ENCODE measurements at places on chromosomes 12 and 14.

DNA sequence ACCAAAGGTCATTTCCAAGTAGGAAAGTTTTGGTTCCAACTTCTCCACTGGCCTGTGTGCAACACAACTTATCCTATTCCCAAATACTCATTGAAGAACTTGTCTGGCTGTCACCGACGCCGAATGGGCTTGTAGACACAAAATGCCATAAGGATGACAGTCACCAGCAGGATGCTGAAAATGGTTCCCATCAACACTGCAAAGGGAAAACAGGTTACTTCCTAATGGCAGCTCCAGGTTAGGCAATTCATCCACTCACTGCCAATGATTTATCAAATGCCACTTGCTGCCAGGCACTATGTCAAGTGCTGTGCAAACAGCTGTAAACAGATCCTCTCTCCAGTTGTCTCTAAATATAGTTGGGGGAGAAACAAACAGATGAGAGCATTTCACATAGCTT lies 6.1 kb downstream of the C12orf76 start:
- no peak for DNase-seq

DNA sequence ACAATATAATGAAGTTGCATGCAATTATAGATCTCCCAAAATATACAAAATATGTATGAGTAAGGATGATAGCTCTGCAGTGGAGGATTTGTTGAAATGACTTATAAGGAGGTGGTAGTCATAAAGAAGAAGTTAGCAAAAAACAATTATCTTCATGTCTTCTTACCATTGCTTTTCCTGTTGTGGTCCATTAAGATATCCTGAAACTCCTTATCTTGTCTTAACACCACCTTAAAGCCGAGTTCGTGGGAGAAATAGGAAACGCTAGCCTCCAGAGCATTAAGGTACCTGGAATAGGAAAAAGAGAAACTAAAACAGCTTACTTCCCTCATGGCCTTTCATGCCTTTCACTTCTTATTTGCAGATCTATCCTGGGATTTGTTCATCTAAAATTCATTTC lies 15.2 kb downstream of the GUCY2C start:
- DNase-seq: no peak

- DNase-seq: no peak
Measured at GRCh38 chr12:104223712-104224111, 8.1 kb downstream of the TXNRD1 start.

DNA sequence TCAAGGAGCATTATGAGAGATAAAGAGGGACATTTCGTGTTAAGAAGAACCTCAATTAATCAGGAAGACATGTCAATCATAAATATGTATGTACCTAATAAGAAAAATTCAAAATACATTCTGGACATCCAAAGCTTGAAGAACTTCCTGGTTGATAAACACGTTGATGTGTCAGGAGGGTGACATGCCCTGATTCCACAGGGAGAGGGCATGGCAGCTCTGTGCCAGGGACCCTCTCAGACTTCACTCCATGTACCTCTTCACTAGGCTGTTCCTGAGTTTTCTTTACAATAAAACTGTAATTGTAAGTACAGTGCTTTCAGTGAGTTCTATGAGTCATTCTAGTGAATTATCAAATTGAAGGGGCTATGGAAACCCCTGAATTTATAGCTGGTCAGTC lies 163.5 kb downstream of the CFAP54 start:
- no peak for DNase-seq

DNA sequence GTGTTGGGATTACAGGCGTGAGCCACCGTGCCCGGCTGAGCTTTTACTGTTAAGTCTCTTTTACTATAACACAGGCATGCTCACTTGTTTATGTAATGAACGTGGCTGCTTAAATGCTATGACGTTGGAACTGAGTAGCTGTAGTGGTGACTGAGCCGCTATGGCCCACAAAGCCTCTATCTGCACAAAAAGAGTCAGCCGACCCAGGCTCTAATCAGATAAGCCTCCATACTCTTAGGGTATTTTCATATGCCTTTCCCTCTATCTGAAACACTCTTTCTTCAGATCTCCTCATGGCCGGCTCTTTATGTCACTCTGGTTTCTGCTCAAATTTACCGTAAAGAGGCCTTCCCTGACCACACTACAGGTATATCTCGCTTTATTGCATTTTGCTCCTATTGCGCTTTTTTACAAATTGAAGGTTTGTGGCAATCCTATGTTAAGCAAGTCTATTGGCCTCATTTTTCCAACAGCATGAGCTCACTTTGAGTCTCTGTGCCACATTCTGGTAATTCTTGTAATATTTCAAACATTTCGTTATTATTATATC lies 8.0 kb downstream of the SLC2A14 start:
- DNase-seq: no peak

DNA sequence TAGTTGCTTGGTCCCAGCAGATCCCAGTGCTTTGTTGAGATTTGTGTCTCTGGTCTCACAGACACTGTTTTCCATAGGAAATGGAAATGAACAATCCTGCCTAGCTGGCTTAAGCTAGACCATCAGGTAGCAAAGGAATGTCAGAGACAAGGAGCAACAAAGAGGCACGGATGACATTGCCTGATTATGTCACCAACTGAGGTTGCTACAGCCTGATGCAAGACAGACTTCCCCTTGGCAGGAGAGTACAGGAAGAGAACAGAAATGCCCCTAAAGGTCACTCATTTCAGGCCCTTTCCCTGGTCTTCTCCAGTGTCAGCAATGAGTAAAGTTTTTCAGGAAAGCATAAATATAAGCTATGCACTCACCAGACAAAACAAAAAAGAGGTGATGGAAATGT lies 2.0 kb upstream of the PRB2 start:
- no peak for DNase-seq

DNA sequence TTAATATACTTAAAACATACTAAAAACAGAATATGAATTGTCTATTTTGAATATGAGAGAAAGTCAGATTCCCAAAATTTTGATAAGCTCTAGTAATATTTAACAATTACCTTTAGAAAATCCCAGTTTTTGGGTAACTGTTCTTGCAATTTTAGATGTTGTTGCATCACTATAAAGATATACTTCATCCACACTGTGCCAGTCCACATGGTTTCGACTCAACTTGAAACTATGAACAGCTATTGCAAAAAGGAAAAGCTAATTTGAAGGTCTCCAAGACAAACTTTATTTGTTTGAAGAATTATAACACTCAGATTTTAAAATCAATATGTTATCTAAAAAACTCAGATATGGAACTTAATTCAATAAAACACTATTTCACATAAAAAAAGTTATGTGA lies 59.9 kb downstream of the DDHD1 start:
- no peak for DNase-seq

GRCh38 chr14:97788364-97788763 lies 991.2 kb downstream of the VRK1 start:
- DNase-seq: no peak

- DNase-seq: no peak
Measured at GRCh38 chr12:63893170-63893569, 48.7 kb downstream of the SRGAP1 start.

- DNase-seq: no peak
Measured at GRCh38 chr14:65103150-65103760, 938 bp upstream of the MAX start.

- no peak for DNase-seq
Measured at GRCh38 chr12:96878704-96879103, 28.4 kb upstream of the NEDD1 start.

DNA sequence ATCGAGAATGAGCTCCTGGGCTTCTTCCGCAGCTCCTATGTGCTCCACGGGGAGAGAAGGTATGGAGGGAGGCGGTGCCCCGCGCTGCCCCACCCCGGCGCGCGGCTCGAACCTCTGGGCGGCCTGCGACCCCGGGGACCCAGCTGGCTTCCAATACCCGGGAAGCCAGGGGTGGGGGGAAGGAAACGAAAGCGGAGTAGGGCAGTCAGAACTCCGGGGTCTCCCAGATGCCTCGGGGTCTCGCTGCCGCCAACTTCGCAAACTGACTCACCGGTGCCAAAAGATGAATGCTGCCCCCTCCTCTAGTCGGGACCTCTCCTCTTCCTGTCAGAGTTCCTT lies 1.3 kb downstream of the TRHDE start:
- peak; percentile 50 for DNase-seq

DNA sequence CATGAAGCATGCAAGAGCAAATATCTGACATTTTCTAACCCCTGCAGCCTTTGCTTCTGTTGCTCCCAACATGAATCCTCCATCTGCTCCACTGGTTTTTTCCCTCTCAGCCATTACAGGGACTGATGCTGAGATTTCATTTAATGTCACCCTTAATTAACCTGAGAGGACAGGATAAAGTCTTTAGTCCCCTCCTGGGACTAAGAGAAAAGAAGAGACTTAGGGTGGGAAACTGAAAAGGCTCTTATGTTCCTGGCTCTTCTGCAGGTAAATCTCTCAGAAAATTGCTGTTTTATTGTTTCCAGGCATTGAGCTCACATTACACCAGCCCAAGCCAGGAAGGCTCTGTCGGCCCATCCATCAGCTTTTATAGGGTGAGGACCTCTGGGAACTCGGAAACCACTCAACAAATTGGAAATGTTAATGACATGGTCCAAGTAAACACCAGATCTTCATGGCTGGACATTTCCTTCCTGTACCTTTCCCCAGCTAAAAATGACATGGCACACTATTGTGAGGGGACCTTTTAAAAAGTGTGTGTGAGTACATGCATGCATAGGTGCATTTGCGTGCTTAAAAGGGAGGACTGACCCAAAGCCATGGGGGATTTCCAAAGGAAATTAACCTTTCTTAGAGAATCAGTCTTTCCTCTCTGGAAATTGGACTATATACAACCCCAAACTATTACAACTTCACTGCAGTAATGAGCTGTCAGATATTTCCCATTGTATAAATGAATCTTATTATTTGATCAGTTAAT lies 408.1 kb upstream of the TMTC1 start:
- DNase-seq: no peak

DNA sequence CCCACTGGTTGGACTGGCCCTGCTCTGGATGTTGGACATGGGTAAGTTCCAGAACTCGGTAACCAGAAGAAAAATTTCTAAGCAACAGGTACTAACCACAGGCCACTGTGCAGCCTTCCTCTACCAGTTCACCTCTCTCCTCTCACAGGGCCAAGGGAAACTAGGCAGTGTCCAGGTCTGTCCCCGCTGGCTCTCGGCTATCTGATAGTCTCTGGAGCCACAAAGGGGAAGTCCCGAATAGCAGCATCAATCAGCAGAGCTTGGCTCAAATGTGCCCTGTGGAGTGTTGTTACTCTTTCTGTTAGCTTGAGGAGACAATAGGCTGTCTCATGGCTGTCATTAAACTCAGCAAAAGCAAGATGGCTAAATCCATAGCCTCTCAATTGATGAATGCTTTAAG lies 73.2 kb downstream of the TSPAN11 start:
- DNase-seq: no peak

- peak; percentile 46 for DNase-seq
Measured at GRCh38 chr12:51970904-51971646, 19.6 kb downstream of the ACVR1B start.

- no peak for DNase-seq
Measured at GRCh38 chr12:96094201-96094600, 58.8 kb upstream of the LTA4H start.
